ENCODE measurements at places on chromosomes 6 and 20.

GRCh38 chr6:43963877-43964658, 163.2 kb downstream of the MRPL14 start:
- no peak for DNase-seq
- H3K27ac ChIP-seq = no peak overlapping the region

- no peaks in the 10 kb centered on the region for H3K27me3 ChIP-seq
- H3K4me3 ChIP-seq = no peak overlapping the region
- DNase-seq = no peak
- no peak overlapping the region for H3K27ac ChIP-seq
These were observed 51.1 kb downstream of the NFATC2 start for GRCh38 chr20:51491393-51491792.

DNA sequence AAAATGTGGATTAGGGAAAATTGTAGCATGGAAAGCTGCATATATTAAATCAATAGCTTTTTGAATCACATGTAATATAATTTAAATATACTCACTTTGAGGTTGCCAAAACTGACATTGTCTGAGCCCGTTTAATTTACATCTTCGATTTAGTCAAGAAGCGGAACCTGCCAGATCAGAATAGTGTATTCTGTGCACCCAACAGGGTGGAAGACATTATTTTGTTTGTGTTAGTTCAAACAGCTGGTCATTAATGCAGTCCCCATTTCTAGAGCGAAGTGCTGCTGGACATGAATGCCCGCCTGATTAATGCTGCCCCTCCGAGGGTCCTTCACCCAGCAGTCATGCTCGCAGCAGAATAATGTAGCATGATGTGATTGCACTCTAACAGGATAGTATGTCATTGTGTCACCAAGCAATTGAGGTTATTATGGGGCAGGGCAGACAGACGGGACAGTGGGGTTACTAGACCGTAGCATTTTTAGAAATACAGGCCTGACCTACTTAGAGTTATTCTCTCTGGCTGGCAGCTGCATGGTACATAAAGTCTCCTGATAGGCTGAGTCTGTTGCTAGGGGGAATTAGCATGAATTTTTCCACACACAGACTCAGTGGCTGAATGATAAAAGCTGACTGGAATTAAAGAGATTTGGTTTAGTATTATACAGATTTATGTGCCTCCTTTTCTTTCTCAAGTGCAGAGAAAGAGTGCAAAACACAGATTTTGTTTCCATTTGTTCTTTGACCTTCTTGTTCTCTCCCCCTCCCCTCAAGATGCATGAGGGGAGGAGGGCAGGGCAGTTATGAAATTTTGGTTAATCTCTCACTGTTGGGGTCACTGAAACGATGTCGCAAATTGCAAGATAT, 147.1 kb downstream of the PRL start:
- no peaks in the 10 kb centered on the region for H3K27me3 ChIP-seq
- H3K27ac ChIP-seq = no peak overlapping the region
- no peak overlapping the region for H3K4me3 ChIP-seq
- peaks cover 5% of the 10 kb centered on the region for H3K36me3 ChIP-seq

- H3K36me3 ChIP-seq = no peaks in the 10 kb centered on the region
- no peak for DNase-seq
- H3K27ac ChIP-seq = no peak overlapping the region
- H3K4me3 ChIP-seq = no peak overlapping the region
- no peaks in the 10 kb centered on the region for H3K4me1 ChIP-seq
- no peaks in the 10 kb centered on the region for H3K27me3 ChIP-seq
These were observed 16.6 kb downstream of the DCDC2 start for GRCh38 chr6:24340998-24341938.

- no peaks in the 10 kb centered on the region for H3K4me1 ChIP-seq
- H3K4me3 ChIP-seq = no peak within 1 kb of the TSS
These were observed at the start of gene HLA-DPA1 for GRCh38 chr6:33073431-33073871. HLA-DPA1 (minus strand) TSS chr6:33073649.

DNA sequence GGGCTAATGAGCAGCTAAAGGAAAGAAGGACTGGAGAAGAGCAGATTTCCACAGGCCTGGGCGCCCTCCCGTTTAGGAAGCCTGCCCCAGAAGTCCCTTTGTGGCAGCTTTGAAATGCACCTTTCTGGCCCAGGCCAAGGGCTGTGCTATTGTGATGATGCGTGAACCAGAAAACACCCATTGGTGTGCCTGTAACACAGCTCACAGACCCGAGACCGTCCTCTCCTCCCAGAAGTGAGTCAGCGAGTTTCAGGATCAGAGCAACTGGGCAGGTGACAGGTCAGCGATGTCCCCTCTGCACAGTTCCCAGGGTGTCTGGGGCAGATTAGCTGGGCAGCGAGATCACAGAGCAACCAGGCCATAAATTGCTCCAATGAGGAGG, 71.9 kb upstream of the SULF2 start:
- H3K27ac ChIP-seq = no peak overlapping the region
- H3K4me3 ChIP-seq = no peak overlapping the region
- H3K4me1 ChIP-seq = peaks cover 8% of the 10 kb centered on the region
- DNase-seq = peak; percentile 17

DNA sequence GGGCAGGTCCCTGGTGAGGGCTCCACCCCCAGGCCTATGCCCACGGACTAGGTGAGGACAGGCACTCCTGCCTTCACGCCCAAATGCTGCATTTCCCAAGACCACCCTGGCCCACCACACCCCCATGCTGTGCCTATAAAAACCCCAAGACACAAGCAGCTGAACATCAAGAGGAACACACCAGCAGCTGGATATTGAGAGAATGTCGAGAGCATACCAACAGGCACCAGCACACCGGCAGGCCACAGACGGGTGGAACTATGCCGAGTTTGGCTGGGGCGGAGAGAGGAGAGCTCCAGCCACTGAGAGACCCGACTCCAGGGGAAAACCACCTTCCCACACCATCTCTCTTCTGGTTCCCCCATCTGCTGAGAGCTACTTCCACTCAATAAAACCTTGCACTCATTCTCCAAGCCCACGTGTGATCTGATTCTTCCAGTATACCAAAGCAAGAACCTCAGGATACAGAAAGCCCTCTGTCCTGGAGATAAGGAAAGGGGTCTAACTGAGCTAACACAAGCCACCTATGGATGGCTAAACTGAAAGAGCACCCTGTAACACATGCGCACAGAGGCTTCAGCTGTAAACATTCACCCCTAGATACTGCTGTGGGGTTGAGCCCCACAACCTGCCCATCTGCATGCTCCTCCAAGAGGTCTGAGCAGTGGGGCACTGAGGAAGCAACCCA, 316.2 kb downstream of the FOXC1 start:
- no peaks in the 10 kb centered on the region for H3K27me3 ChIP-seq
- peak; percentile 21 for DNase-seq
- H3K4me3 ChIP-seq = no peak overlapping the region

DNA sequence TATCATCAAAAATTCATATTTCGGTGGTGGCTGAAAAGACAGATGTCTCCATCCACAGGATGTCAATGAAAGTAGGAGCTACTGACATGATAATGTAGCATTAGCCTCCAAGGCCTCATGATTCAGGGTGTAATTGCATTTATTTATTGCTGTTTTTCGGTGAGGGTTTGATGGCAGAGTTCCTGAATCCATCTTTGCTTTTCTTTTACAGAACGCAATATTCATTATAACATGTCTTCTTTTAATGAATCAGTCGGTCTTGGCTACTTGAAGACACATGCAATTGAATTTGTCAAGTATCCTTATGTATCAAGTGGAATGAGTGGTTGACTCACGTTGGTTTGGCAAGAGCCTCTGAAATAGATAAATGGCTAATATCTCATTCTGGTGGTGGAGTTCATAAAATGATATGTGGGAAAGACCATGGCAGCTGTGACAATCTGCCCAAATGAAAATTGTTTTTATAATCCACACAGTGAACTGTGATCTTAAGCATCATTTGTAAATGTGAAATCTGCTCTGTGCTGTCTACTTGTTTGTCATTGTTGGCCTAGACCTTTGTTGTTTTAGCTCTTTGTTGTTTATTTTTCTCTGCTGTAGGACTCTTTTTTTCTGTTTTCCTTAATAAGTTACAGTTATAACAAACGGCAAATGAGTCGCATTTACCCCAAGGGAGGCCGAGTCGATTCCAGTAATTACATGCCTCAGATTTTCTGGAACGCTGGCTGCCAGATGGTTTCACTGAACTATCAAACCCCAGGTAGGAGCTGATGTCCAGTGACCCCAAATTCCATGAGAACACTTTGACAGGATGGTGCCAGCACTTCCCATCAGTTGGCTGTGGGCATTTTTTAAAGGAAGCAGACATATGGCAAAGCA, 105.7 kb upstream of the LAMP5 start:
- no peaks in the 10 kb centered on the region for H3K4me1 ChIP-seq
- H3K36me3 ChIP-seq = no peaks in the 10 kb centered on the region
- DNase-seq = no peak
- no peak overlapping the region for H3K4me3 ChIP-seq

DNA sequence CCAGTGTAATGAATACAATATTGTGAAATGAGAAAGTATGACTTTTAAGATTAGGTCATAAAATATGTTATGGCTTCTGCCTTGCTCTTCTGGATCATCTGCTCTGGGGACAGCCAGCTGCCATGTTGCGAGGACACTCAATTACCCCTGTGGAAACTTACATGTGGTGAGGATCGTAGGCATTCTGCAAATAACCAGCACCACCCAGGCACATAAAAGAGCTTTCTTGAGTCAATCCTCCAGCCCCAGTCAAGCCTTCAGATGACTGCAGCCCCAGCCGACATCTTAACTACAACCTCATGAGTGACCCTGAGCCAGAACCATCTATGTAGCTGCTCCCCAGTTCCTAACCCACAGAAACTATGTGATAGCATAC, 4.5 kb upstream of the RBCK1 start:
- H3K4me1 ChIP-seq = peaks cover 6% of the 10 kb centered on the region
- no peak for DNase-seq
- H3K4me3 ChIP-seq = no peak overlapping the region
- no peaks in the 10 kb centered on the region for H3K27me3 ChIP-seq
- no peak overlapping the region for H3K27ac ChIP-seq

- no peak overlapping the region for H3K4me3 ChIP-seq
- H3K27me3 ChIP-seq = no peaks in the 10 kb centered on the region
- no peaks in the 10 kb centered on the region for H3K4me1 ChIP-seq
- no peaks in the 10 kb centered on the region for H3K36me3 ChIP-seq
- no peak overlapping the region for H3K27ac ChIP-seq
These were observed 210.7 kb upstream of the CNR1 start for GRCh38 chr6:88376768-88377387.

DNA sequence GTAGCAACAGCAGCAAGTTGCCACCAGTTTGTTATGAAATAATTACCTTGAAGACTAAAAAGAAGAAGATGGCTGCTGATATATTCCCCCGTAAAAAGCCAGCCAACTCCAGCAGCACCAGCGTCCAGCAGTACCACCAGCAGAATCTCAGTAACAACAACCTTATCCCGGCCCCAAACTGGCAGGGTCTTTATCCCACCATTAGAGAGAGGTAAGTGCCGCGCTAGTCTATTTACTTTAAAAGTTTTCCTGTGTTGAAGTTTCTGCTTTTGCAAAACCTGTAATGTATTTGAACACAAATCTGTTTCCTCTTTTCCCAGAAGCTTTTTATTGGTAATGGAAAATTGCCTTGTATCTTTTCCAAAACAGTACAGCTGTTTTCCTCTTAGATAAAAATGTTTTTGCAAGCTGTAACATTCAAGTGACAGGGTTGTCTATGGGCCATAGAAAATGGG, 725 bp downstream of the BTBD3 start:
- peaks cover 2% of the 10 kb centered on the region for H3K4me1 ChIP-seq
- peaks cover 19% of the 10 kb centered on the region for H3K36me3 ChIP-seq
- H3K4me3 ChIP-seq = no peak overlapping the region
- no peak overlapping the region for H3K27ac ChIP-seq

- H3K4me3 ChIP-seq = peak overlapping the region; percentile 68
- H3K27ac ChIP-seq = peak overlapping the region; percentile 6
- no peaks in the 10 kb centered on the region for H3K36me3 ChIP-seq
- peaks cover 45% of the 10 kb centered on the region for H3K4me1 ChIP-seq
- H3K27me3 ChIP-seq = no peaks in the 10 kb centered on the region
These were observed 148.3 kb upstream of the AFDN start for GRCh38 chr6:167678102-167679101.

DNA sequence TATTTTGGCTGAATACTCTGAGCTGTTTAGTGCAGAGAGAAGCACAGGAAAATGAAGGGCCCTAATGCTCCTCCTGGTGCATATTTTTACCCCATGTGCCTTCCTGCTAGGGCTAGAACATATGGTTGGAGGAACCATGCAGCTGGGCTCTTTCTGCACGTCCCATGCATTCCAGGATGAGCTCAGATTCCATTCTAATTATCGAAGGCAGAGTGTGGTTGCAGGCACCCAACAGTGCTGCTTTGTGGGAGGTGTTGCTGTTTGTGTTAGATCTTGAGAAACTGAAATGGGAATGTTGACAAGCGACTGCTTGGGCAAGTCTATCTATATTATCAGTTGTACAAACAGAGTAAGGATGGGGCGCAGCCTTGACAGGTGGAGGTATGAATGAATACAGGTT, 419.5 kb downstream of the DHX35 start:
- no peaks in the 10 kb centered on the region for H3K36me3 ChIP-seq
- H3K27ac ChIP-seq = no peak overlapping the region
- DNase-seq = no peak
- H3K4me1 ChIP-seq = no peaks in the 10 kb centered on the region

DNA sequence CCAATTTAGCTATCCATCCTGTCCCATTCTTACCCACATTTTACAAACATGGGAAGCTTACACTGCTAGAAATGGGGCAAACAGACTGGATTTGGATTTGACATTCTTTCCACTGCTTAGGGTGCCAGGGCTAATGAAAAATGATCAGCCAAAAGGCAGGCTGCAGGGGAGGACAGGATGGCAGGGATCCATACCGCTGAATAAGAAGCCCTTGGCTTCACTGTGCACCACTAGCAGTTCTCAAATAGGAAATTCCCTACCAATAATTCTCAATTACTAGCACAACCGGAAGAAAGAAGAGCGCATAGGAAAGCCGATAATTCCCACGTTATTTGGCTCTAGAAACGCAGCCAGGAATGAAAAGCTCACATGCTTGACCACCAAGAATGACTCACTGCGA, 73.1 kb downstream of the NDUFAF5 start:
- H3K27ac ChIP-seq = no peak overlapping the region
- no peak overlapping the region for H3K4me3 ChIP-seq
- H3K36me3 ChIP-seq = no peaks in the 10 kb centered on the region
- no peaks in the 10 kb centered on the region for H3K4me1 ChIP-seq
- no peak for DNase-seq
- no peaks in the 10 kb centered on the region for H3K27me3 ChIP-seq

DNA sequence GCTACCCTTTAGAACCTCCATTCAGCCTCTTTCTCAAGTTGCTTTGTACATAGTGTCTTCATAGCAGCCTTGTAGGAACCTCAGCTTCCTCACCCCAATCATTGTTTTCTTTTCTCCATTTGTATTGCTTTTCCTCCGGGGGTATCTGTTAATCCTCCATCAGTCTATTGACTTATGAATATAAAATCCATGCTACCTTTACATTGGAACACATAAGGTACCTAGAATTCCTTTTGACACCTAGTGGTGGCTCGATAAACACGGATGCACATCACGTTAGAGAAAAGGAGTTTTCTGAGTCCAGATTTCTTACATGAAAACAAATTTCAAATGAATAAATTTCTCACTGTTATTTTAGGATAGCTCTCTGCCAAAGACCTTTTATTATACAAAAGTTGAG, 6.3 kb upstream of the EDN1 start:
- no peak overlapping the region for H3K4me3 ChIP-seq
- H3K4me1 ChIP-seq = peaks cover 15% of the 10 kb centered on the region
- H3K27ac ChIP-seq = no peak overlapping the region
- no peaks in the 10 kb centered on the region for H3K27me3 ChIP-seq
- DNase-seq = no peak

Measured in trophoblast cell (in vitro differentiated cells and primary cell).